Activated naive CD4-positive, alpha-beta T cell (primary cell): ENCODE measurements at places on chromosomes 13 and 19.
A peak's percentile ranks its signal among the peaks of the same experiment; 100 is the strongest.

- DNase-seq, result peak; percentile 5
These were observed 568 bp downstream of the ATP11A start for GRCh38 chr13:112690283-112690929.

- no peak for DNase-seq
These were observed 11.8 kb upstream of the CEACAM1 start for GRCh38 chr19:42540071-42540553.

GRCh38 chr19:39381910-39382611 is 8.8 kb downstream of the PAF1 start:
- no peak for DNase-seq

DNA sequence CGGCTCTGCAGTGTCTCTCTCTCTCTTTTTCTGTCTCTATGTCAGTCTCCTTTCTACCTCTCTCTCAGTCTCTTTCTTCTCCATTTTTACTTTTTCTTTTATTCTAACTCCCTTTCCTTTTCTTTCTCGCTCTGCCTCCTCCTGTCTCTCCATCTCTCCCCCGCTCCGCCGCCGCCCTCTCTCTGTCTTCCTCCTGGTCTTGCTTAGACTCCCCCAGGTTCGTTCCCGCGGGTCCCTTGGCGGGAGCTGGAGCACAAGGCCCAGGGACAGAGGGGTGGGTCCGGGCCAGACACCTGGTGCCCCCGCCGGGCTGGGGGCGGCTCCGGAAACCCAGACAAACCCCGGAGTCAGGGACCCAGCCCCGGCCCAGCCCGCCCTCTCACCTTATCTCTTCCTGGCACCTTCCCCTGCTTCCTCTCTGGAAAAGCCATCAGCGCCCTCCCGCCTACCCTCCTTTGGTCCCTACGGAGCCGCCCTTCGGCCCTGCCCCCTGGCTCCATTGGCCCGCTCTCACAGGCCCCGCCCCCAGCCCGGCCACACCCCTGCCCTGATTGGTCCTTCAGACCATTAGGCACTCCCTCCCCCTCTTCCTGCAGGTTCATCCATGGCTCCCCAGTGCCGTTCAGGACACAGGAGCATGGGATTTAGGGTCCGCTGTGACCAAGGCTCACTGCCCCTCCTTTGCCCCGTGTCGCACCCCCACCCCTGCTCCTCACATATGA is 15.4 kb upstream of the NOP53 start:
- DNase-seq, result no peak

- no peak for DNase-seq
These were observed 312.5 kb downstream of the OLFM4 start for GRCh38 chr13:53341144-53341510.
